DMS79 (cell line): ENCODE measurements at places on chromosomes 6 and 20.

- DNase-seq, result no peak
Measured at GRCh38 chr20:54350415-54350814, 125.0 kb upstream of the DOK5 start.

DNA sequence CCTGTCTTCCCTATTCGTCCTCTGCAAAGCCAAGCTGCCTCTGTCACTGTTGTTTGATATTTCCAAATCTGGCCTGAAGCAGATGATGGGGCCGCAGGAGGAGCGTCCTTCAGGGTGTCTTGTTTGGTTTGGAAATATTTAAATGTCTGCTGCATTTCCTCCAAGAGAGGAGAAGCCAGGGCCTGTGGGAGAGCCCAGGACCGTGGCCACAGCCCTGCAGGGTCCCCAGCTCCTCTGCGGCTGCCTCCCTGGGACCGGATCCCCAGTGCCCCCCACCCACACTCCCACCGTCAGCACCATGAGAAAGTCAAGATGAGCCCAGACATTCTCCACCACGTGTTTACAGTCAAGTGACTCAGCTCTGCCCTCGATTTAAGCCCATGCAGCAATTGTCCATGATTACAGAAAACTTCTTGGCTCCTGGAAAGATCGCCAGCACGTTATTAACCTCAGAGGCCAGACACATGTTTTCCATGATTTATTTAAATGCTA is 18.2 kb downstream of the FOXF2 start:
- DNase-seq, result no peak

GRCh38 chr6:15500078-15500740 is 162.6 kb downstream of the DTNBP1 start:
- no peak for DNase-seq

GRCh38 chr6:141809901-141810300 is 322.8 kb upstream of the GJE1 start:
- no peak for DNase-seq

- no peak for DNase-seq
Measured at GRCh38 chr6:142856624-142857232, 88.2 kb downstream of the HIVEP2 start.

GRCh38 chr20:50909413-50909812 is 21.8 kb downstream of the ADNP start:
- no peak for DNase-seq

DNA sequence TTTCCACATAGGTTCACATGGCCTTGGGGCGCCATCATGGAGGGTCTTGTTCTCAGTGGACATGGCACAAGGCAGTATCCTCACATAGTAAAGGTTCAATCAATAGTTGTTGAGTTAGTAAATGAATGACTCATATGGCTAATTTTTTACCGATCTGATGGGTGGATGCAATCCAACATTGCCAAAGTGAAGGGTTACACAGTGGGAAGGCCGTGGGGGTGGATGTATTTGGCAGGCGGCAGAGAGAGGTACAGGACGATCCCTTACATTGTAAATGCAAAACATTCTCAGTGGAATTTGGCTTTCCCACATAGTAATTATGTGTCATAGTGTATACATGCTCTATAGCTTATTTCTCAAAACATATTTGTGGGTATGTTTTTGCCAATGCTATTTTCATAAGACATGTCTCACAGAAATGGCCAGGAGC is 21.0 kb upstream of the PDE7B start:
- DNase-seq, result no peak

GRCh38 chr6:163529605-163530004 is 115.1 kb downstream of the QKI start:
- no peak for DNase-seq

- DNase-seq, result no peak
Measured at GRCh38 chr6:76397966-76398365, 325.5 kb upstream of the IMPG1 start.

GRCh38 chr6:79894939-79895338 is 52.4 kb downstream of the ELOVL4 start:
- DNase-seq, result no peak

GRCh38 chr6:114083251-114083650 is 112.3 kb upstream of the HDAC2 start:
- DNase-seq, result no peak

DNA sequence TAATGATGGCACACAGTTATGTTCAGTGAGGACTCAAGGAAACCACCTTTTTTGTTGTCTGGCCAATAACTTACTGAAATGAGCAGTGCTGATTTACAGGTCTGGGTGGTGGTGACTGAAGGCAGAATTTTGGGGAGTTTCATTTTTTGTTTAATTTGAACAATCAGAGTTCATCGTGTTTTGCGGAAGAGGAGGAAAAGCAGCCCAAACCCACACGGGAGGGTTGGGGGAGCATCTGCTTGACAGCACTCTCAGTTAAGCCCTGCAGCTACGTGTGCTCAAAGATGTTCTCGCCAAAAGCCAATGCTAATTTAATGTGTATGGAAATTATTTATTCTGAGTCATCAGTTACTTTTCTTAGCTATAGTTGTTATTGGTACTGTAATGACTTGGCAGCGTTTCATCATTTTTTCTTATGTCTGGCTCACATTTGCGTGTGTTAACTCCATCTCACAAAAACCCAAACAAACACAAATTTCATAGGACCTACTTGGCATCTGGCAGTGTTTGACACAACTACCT is 89.2 kb downstream of the UST start:
- no peak for DNase-seq

DNA sequence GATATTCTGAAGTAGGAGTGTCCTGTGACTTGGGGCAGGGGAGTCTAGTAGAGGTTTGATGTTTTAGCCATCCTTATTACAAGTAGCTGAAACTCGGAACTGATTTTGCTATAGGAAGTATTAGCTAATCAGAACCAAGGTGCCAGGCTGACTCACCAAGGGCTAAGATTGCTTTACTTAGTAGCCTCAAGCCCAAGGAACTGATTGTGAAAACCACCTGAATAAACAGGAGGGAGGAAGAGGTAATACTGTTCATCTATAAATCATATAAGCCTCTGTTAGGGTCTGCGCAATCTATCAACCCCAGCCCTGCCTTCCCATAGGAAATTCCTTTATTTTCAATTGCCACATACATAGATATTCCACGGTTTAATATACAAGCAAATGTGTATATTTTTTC is 54.4 kb downstream of the GNAS start:
- no peak for DNase-seq

- no peak for DNase-seq
Measured at GRCh38 chr20:21767739-21768223, 62.3 kb downstream of the PAX1 start.

DNA sequence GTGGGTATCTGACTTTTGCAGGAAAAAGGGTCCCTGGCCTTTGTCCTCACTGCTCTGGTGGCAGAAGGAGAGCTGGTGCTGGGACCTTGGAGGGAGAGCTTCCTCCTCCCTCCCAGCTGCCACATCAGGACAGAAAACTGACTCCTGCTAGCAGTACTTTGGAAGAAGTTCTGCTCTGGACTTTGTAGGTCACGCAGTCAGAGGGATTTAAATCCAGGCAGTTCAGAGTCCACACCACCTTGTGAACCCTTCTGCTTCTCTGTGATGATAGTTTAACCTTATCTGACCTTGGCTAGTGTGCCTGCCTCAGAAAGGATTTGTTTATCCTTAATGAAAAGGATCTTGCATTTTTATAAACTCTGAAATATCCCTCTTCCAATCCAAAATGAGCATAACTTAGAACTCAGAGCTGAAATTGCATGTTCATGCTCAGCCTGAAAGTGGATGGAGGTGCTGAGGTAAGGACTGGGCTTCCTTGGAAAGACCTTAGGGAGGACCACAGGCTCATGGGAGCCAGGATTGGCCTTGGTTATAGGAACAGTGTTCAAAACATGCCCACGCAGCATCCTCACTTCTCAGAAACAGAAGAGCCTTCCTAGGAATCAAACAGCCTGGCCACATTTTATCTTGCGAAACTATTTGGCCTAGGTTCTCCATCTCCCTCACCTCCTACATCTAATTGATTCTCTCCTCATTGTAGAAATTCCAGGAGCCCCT is 123.9 kb upstream of the SASH1 start:
- no peak for DNase-seq

- no peak for DNase-seq
Measured at GRCh38 chr6:108689272-108690161, 128.8 kb downstream of the FOXO3 start.

DNA sequence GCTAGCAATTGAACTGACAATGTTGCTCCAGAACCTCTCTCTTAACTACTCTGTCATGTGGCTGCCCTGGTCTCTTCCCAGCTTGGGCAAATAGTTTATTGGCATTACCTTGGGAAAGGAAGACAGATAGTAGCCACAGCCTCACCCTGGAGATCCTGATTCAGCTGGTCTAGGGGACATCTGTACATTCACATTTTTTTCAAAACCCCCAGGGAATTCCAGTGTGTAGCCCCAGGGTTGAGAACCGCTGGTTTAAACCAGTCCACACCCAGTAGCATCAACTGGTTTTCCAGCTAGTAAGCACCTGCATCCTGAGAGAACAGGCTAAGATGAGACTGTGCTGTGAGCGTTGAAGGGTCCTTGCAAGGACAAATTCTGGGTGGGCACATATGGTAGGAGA is 9.6 kb downstream of the SCUBE3 start:
- no peak for DNase-seq

DNA sequence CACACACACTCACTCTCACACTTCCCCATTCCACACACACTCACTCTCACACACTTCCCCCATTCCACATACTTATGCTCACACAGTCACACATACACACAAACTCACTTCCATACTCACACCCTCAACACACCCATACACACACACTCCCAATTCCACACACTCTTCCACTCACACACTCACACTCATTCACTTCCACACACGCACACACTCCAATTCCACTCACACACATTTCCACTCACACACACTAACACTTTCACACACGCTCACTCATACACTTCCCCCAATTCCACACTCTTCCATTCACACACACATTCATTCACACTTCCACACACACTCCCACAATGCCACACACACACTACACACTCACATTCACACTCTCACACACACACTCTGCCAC is 8.0 kb upstream of the OSBPL2 start:
- DNase-seq, result no peak

DNA sequence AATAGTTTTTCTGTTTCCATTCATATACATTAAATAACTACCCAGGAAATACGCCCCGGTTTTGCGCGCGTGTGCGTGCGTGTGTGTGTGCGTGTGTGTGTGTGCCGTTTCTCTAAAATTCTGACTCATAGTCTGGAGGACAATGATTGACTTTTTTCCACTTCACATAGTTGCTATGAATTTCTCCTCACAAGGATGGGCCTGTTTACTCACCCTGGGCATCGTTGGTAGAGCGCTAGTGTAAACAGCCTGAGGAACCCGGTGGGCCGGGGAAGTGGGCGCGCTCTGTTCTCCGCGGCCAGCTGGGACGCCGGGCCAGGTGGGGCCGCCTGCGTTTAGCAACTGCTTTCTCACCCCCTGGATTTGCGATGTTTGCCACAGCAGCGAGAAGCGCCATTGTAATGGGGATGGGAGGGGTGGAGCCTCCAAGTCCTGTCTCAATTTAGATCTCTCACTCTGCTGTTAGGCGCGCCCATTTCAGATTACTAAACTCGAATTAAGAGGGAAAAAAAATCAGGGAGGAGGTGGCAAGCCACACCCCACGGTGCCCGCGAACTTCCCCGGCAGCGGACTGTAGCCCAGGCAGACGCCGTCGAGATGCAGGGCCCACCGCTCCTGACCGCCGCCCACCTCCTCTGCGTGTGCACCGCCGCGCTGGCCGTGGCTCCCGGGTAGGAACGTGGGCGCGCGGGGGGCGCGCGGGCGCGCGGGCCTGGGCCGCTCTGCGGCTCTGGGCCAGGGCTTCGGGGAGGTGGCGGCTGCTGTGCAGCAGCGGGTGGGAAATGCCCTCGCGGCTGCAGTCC is at the start of gene CD109:
Gene CD109 (plus strand): TSS at position 585 of the 803 bp plus-strand sequence. CDS start 13 bp downstream, at position 598.
- DNase-seq, result no peak

- no peak for DNase-seq
Measured at GRCh38 chr20:39152742-39153141, 190.6 kb downstream of the DHX35 start.

DNA sequence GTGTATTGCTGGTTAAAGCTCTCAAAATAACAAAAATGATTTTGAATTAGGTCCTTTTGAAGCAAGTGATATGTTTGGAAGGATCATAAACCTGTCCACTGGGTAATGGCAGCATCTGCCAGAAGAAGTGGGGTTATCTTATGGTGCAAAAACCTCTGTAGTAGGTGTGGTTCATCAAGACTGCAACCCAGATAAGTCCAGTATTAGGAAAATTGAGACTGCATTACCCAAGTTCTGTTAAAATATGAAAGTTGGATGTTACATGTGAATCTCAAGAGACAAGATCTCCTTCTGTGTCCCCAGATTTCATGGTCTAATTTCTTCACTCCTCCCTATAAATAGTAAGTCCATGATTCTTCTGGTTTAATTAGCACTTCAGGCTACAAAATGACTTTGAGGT is 59.4 kb downstream of the RPRD1B start:
- DNase-seq, result no peak

DNA sequence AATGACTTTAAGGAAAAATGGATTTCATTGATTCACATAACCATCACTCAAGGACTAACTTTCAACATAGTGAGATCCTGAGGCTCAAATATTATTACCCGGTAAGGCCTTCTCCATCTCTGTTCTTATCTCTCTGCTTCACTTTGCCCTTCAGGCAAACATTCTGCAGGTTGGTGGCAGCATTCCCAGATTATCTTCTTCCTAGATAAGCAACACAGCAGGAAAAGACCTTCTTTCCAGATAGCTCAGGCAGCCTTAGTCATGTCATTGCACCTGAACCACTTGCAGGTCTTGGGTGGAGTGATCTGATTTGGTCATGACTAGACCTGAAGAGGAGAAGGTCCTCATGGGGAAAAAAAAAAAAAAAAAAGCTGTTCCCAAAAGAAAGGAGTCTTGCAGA is 5.3 kb upstream of the HIVEP2 start:
- no peak for DNase-seq

GRCh38 chr6:130138909-130139242 is 83.9 kb downstream of the SAMD3 start:
- no peak for DNase-seq

GRCh38 chr6:91782802-91783201 is 1195.9 kb upstream of the MAP3K7 start:
- peak; percentile 15 for DNase-seq

DNA sequence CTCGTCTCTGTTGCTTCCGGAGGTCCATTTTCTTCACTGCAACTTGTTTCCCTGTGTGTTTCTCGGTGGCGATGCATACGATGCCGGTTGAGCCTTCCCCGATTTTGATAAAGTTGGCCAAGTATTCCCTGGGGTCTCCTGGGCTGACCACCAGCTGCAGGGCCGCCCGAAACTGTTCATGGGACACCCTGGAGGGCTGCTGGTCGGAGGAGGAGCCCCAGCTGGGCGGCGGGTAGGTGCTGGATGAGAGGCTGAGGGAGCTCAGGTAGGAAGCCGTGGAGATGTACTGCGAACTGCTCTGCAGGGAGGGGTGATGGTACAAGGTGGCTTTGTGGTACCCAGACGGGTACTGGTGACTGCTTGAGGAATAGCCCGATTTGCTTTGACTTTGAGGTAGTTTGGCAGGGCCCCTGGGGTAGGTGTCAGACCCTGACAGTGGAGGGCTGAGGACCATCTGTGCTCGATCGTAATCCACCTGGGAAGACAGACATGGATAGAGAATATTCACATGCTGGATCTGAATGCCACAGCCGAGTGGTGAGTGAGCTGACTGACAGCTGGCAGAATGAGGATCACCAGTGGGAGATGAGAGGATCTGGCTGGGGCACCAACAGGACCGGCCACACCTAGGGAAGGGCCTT is 51.6 kb downstream of the LAMP5 start:
- no peak for DNase-seq

GRCh38 chr6:156953479-156954146 is 176.4 kb downstream of the ARID1B start:
- peak; percentile 80 for DNase-seq
